ENCODE measurements at places on chromosomes 5 and 9.

- DNase-seq: no peak
These were observed at the start of gene ARID3C for GRCh38 chr9:34628656-34629490. Gene ARID3C, minus strand, starts transcription at chr9:34629066. Its CDS starts 1,052 bp downstream, at chr9:34628014.

DNA sequence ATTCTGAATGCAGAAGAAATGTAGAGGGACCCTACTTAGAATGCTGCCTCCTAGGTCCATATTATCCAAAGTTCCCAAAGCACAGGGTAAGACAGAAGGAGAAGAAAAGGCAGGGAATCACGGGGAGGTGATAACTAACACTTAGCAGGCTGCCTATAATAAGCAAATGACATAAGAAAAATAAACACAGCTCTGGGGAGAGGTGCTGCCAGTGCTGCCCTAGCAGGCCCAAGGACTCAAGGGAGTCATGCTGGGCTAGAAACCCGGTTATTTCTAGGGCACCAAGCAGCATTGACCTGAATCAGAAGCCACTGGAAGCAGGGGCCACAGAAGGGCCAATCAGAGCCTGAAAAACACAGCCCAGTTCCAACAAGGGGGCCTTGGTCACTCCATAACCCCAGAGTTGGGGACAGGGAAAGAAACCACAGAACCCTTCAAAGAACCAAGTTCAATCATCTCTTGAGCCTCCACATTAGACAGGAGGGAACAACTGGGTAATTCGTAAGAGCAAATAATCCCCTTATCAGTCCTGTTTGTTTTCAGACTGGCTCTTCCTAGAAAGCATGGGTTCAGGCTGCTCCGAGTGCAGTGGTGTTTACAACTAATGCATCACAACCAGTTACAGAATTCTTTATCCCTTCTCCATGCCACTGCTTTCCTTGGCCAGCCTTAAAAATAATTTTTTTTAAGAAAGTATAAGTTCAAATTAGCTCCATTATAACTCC, 24.0 kb downstream of the NRG2 start:
- DNase-seq: no peak

- no peak for DNase-seq
These were observed 1088.6 kb downstream of the MAT2B start for GRCh38 chr5:164593982-164594381.

DNA sequence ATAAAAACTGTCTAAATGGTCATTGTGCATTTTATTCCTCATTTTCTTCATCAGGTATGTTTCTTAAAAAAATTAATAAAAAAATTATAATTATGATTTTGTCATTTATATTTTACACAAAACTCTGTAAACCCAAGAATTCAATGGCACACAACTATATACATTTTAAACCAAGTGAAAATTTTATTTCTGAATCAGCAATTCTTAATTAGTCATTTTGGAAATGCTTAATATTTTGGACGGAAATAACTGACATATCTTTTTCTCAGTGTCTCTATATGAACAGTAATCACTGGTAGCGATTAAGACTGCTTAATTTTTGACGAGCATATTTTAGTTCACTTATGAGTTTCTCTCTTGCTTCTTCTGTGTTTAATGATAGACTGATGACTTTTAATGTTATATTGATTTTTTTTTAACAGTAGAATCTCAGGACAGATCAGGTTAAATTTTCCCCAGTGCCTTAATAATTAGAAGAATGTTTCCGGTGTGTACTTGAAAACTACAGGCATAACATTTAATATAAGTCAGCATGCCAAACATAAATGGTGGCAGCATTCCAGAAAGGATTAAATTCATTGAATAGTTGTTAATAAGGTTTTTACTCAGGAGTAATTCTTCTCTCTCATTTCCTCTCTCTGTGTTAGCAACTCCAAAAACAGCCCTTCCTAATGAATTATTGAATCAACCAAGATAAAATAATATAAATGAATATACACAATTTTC, 644.7 kb upstream of the CDH6 start:
- no peak for DNase-seq

DNA sequence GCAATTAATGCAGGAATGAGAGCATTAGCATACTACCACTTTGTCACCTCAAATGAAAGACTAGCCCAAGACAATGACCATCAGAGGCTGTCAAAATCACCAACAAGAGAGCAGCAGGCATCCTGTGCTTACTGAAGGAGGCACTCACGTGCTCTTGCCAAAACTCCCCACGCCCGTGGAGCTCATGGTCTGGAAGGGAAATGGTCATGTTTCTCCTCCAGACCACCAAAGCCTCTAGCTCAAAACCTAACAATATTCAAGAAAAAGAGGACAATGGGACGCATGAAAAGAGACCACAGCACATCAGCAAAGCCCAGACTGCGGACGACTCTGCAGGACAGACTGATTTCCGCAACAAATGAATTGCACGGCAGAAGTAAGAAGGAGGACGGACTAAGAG, 12.8 kb downstream of the AKNA start:
- no peak for DNase-seq

- no peak for DNase-seq
These were observed 157.0 kb upstream of the RASEF start for GRCh38 chr9:83219924-83220438.

DNA sequence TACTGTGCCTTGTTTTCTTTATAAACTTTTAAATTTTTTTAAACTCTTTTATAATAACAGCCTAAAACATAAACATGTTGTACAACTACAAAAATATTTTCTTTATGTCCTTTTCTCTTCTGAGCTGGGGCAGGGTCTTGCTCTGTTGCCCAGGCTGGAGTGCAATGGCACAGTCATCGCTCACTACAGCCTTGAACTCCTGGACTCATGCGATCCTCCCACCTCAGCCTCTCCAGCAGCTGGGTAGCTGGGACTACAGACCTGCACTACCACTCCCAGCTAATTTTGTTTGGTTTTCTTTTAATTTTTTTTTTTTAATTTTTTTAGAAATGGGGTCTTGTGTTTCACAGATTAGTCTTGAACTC, 31.5 kb downstream of the TTC1 start:
- no peak for DNase-seq

DNA sequence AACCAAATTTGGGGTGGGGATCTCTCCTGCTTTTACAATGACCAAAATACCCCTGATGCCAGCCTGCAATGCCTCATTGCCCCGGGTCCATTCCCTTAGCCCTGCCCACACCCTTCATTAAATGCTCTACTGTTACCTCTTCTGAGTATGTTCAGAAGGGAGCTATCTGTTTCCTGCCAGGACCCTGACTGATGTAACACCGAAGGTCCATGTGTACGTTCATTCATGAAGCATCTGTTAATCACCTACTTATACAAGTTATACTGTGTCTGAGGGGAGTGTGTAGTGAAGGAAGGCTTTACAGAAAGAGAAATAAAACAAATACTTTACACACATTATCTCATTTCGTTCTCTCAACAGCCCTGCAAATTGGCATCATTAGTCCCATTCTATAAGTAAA, 51.9 kb downstream of the ASTN2 start:
- DNase-seq: no peak

DNA sequence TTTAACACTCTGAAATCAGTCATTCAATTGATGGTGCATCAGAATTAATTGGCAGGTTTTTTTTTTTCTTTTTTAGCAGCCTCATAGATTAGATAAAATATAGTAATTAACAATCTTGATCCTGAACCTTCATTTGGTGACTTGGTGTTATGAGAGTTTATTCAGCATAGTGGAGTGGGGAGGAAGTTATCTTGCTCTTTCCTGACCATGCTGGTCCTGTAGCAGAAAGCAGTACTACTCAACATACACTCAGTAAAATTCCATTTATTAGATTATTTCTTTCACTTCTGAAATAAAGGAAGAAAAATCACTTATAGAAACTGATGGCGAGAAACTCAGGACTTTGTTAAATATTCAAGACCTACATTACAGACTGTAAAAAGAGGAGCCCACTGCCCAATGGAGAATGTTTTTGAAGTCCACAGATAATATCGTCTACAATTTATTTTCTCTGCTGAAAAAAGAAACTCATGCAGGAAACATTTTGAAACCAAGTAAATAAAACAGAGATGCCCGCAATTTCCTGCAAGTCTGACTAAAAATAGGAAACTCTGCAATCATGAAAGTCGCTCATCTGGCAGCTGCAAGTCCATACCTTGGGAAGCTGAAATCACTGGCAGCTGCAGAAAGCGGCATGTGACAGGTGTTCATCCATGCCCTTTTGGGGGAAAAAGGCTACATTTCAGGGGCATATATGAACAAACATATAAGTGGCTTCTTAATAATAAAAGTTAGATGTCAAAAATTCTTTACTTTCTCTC, 233.2 kb upstream of the RFX3 start:
- DNase-seq: peak; percentile 28

DNA sequence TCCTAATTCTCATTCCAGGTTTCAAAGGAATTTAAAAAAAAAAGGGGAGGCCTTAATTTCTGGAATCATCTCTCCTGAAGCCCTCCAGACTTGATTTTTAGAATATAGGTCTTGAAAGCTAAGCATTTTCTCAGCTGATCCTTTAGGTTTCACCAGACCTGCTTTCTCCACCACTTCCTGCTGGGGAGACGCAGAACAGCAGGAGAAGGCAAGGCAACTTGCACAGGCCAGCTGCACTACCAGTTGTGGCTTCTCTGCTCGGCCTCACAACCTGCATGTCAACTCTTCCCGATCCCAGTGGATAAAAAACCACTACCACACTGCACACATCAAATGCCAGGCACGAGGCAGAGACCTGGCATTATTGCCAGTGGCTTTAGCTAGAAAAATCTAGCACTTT, 119.8 kb downstream of the SIL1 start:
- DNase-seq: no peak

- no peak for DNase-seq
These were observed at the start of gene MLANA for GRCh38 chr9:5890641-5891040. Gene MLANA, plus strand, starts transcription at chr9:5890889. Its CDS starts 1,586 bp downstream, at chr9:5892475.

GRCh38 chr5:167451076-167451475, 840.4 kb upstream of the WWC1 start:
- peak; percentile 92 for DNase-seq

DNA sequence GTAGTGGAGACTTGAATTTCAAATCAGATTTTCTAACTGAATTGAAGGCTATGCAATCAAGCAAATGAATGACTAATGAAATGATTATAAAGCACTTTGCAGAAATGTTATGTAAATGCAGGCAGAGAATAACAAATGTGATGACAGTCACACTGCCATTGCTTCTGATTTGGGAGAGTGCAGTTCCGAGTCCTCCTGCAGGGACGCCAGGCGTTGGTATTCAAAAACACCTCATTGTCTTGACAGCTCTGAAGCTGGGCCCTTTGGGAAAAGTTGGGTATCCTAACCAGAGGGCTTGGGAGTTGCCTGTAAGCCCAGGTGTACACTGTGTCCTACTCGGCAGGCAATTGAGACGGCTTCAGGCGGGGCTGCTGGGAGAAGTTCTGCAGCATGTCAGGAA, 57.9 kb downstream of the C5orf15 start:
- DNase-seq: no peak

- DNase-seq: no peak
These were observed 428.6 kb upstream of the TLE4 start for GRCh38 chr9:79143211-79143610.

DNA sequence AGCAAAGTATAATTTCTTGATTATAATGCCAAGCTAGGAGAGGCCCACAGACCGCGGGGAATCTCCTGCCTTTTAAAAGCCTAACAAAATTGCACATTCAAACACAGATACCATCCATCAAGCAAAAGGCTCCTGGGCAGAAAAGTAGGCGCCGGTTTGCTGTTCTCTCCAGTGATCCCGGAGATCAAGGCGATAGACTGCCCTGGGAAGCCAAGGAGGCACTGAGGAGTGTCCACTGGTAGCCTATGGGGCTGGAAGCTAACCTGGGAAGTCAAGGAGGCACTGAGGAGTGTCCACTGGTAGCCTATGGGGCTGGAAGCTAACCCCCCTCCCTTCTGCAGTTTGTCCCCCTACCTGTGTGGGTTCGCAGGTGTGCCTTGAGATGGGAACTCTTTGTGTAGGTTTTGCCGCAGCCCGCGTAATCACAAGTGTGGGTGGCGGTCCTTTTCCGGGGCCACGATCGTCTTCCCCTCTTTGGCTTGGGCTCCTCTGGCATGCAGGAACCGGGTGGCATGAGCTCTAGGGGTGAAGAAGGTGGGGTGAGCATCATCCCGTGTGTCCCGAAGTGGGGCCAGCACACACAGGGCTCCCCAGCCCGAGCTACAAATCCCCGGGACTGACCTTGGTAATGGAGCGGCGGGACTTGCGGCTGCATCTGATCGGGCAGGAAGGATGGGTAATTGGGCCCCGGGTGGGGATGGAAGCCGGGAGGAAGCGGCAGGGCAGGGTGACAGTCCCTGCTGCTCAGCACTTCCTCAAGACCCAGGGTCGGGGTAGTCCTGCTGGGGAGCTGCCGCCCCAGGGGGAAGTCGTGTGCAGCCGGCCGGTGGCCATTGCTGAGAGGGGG, 2.7 kb downstream of the KLF4 start:
- DNase-seq: no peak

DNA sequence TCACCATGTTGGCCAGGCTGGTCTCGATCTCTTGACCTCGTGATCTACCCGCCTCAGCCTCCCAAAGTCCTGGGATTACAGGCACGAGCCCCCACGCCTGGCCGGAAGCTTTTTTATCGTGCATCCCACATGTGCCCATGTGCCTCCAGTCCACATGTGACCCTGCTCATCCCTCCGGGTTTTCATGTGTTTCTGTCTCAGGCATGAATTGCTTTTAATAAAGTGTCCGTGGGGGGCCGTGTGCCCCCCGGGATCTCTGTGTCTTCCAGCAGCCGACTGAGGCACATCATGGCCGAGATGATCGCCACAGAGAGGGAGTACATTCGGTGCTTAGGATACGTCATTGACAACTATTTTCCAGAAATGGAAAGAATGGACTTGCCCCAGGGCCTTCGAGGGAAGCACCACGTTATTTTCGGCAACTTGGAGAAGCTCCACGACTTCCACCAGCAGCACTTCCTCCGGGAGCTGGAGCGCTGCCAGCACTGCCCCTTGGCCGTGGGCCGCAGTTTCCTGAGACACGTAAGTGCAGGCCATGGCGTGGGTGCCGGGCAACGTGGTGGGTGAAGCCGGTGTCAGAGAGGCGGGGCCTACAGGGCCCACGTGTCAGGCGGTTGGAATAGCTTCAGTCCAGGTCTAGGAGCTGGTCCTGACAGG, 22.1 kb upstream of the LRRC14B start:
- DNase-seq: no peak

DNA sequence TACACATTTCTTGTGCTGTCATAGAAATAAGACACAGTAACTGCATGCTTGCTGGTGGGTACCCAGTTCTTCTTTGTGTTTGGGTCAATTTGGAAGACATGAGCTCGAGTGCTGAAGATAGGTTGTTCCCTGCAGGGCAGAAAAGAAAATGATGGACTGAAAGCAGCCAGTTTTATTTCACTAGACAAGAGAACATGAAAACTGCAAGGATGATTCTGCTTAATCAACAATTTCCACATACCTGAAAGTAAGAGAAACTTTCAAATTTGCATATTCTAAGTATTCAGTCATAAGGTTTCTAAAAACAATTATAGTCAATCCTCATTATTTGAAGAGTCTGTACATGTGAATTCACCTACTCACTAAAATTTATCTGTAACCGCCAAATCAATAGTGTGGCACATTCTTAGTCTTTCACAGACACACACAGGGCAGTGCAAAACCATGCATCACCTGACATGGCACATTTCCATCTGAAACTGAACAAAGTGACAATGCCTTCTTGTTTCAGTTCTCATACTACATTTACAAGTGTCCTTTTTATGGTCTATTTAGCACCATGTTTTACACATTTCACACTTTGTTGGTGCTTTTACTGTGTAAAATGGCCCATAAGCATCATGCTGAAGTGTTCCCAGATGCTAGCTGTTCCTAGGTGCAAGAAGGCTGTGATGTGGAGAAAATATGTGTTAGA, 56.9 kb downstream of the HOMER1 start:
- DNase-seq: no peak
